Putamen (tissue), 1 donor: ENCODE measurements at places on chromosomes 7 and 10.

- DNase-seq: no peak
Measured at GRCh38 chr7:67375427-67375826, 378.8 kb downstream of the TYW1 start.

GRCh38 chr7:46859963-46860475 lies 721.9 kb downstream of the TNS3 start:
- DNase-seq: no peak

DNA sequence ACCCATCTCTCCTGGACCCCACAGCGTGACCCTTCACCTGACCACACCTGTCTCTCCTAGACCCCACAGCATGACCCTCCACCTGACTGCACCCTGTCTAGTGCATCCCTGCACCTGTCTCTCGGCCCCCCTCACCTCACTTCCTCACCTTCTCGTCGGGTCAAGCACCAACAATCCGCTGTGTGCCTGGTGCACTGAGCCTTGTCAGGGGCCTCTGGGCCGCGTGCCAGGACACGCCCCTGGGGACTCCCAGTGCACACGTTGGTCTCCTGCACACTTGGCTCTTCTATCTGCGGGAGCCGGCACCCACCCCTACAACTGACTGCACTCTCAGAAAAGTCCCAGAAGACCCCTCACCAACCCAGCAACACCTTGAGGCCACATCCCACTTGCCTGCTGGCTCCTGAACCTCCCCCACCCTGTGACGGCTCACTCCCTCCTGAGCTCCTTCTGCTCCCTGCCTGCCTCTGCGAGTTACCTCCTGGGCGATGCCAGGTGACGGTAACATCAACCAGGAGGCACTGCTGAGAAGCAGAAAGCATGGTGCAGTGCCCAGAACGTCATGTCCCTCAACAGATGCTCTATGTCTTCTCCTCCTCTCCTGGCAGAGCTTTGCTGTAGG lies 147.6 kb downstream of the DIP2C start:
- DNase-seq: no peak

DNA sequence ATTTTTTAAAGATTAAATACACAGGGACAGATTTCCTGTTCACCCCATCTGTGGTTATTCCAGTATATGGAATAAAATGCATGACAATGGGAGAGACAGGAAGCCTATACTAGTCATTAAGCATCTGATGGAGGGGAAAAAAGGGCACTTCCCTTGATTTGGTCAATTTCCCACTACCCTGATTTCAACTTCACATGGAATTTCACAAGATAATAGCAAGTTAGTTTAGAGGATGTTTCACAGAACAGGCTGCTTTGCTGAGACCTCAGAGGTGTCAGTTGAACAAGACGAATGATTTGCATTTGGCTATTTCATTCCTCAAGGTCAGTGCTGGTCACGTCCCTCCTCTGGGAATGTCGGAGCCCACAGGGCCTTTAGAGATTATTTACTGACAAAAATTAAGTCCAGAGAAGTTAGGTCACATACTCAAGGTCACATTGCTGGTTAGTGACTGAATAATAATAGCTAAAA lies 4.7 kb upstream of the ITPRIP start:
- DNase-seq: no peak

GRCh38 chr10:49285232-49285631 lies 13.7 kb upstream of the C10orf71 start:
- DNase-seq: no peak

GRCh38 chr10:123582084-123582989 lies 83.8 kb upstream of the GPR26 start:
- peak; percentile 38 for DNase-seq

GRCh38 chr7:142842251-142842766 lies 12.6 kb upstream of the EPHB6 start:
- DNase-seq: no peak

- DNase-seq: no peak
Measured at GRCh38 chr10:117621795-117622420, 79.4 kb downstream of the EMX2 start.

DNA sequence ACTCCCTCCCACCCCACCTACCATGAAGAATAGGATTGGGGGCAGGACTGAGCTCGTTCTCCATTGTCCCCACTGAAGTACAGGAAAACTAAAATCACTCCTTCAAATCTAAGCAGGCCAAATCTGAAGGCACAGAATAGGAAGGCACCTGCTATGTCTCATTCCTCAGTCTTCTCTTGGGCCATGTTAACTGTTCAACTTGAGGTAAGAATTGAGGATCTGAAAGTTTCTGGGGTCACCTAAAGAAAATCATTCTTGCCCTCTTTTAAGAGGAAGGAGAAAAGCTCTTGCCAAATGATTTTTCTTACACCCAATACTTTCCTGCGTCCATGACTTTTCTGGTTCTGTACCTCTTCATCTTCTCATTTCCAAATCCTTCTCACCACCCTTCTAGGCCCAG lies 4.9 kb downstream of the CPN1 start:
- DNase-seq: no peak

- DNase-seq: no peak
Measured at GRCh38 chr10:43197834-43198681, 59.8 kb downstream of the CSGALNACT2 start.

DNA sequence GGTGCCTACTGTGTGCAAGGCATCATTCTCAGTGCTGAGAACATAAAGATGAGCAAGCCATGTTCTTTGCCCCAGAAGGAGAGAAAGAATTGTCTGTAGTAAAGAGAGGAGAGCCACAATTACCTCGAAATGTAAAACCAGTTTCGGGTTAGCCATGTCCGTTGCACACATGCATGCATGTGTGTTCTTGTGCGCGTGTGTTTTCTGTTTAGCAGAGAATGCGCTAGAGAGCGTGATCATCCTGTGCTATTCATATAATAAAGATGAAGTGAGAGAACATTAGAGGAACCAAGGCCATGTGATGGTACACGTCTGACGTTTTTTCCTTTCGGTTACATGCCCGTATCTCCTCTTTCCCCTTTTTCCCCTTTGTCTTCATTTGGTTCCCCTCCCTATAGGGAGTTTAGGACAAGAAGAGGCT lies 158.2 kb downstream of the CELF2 start:
- DNase-seq: no peak

DNA sequence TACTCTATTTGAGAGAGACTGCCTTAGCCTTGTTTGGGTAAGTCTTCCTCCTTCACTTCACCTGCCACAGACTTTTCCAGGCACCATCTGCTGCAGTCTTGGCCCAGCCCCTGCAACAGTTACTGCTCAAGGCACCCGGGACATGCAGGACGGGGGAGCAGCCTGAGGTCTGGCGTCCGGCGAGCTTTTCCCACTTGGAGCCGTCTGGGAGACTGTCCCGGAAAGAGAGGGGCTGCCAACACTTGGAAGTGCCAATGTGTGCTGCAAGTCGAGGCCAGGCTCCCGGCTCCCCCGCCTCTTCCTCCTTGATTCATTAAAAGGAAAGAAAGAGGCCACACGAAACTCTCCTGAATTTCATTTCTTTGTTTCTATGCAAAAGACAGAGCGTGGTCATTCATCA lies 13.7 kb downstream of the HTRA1 start:
- peak; percentile 79 for DNase-seq

DNA sequence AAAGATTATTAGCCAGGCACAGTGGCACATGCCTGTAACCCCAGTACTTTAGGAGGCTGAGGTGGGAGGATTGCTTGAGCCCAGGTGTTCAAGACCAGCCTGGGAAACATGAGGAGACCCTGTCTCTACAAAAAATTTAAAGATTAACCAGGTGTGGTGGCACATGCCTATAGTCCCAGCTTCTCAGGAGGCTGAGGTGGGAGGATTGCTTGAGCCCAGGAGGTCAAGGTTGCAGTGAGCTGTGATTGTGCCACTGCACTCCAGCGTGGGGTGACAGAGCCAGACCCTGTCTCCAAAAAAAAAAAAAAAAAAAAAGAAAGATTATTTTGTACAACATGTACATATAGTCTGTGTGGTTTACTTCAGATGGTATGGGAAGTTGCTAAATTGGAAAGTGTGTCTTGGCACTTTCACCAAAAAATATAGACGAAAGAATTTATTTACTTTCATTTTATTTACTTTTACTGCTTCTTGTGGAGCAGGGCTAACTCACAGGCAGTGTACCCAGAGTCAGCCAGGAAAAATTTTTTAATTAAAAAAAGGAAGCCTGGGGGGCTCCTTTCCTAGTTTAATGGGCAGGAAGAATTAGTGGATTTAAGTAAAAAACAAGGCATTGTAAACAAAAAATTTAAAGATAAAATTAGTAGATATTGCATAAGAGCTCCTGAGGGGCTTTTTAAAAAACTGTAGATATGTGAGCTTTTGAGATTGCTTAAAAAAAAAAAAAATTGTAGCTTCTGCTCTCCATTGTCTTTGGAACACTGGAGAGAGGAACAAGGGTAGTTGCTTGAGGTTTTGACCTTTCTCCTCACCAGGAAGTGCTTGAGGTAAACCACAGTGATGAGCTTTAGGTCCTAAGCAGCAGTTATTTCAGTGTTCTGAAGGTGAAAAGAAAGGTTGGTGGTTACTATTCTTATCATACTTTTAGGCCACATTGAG lies 44.6 kb upstream of the VDAC2 start:
- no peak for DNase-seq

GRCh38 chr7:104962781-104963180 lies 51.2 kb upstream of the KMT2E start:
- no peak for DNase-seq

- DNase-seq: no peak
Measured at GRCh38 chr10:119539359-119539825, 3.1 kb downstream of the RGS10 start.

- DNase-seq: no peak
Measured at GRCh38 chr7:2708041-2708440, 20.0 kb downstream of the AMZ1 start.

DNA sequence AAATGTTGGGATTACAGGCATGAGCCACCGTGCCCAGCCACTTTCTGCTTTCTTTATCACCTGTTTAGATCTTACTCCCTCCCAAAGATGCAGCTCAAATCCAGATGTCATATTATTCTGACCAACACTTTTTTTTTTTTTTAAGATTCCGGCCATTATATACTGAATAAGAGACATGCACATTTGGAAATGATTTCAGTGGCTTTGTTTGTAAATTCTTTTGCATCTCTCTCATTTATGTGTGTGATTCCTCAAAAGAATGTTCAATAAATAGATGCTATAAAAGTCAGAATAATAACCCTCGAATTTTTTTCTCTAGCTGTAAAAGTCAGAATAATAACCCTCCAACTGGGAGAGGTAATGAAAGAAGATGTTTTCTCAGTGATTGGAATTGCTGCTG lies 25.4 kb downstream of the HECW1 start:
- no peak for DNase-seq

DNA sequence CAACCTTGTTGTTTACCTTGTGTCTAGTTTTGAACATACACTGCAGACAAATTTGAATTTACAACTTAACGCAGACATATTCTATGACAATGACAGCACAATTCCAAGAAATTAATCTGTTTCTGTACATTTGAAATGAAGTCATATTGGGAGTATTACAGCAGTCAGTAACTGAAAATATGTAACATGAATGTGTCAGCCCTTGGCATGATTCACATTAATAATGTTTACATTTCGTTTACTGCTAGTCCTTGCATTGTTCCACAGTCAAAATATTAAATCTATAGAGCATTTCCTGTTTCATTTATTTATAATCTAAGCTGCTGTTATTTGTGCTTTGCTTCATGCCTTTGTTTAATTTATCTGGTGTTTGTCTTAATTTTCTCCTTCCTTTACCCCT lies 80.4 kb downstream of the NOC3L start:
- DNase-seq: no peak

GRCh38 chr7:137655804-137656203 lies 191.0 kb downstream of the DGKI start:
- DNase-seq: no peak

DNA sequence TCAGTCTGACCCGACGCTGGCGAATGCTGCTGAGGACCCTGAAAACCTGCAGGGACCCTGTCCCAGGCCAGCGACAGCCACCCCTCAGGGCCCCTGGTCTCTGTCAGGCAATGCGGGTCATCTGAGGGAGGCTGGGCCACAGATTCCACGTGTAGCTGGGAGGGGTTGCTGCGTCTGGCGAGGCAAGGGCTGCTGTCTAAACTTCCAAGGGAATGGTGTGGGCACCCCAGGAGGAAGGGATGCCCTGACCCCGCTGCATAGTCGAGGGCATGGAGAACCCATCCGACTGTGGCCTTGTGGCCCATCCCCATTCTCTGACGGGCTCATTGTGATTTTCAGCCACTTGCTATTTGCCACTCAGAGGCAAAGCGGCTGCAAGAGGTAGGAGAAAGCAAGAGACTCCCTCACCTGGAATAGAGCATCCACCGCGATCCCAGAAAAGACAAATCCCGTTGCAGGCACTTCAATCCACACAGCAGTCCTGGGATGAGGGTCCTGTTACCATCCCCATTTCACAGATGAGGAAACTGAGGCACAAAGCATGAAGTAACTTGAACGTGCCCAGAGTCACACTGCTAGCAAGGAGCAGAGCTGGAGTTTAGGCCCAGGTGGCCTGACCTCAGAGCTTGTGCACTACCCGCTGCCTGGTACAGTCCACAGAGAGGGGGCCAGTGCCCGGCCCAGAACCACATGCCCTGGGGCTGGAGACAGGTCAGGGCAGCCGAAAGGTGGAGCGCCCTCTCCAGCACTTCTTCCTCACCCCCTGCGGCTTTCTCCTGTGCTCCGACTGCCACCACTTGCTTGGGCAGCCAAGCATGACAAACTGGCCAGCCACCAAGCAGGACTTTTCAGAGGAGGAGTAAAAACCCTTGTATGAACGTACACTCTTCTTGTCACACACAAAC lies 163.8 kb upstream of the KLF14 start:
- no peak for DNase-seq

DNA sequence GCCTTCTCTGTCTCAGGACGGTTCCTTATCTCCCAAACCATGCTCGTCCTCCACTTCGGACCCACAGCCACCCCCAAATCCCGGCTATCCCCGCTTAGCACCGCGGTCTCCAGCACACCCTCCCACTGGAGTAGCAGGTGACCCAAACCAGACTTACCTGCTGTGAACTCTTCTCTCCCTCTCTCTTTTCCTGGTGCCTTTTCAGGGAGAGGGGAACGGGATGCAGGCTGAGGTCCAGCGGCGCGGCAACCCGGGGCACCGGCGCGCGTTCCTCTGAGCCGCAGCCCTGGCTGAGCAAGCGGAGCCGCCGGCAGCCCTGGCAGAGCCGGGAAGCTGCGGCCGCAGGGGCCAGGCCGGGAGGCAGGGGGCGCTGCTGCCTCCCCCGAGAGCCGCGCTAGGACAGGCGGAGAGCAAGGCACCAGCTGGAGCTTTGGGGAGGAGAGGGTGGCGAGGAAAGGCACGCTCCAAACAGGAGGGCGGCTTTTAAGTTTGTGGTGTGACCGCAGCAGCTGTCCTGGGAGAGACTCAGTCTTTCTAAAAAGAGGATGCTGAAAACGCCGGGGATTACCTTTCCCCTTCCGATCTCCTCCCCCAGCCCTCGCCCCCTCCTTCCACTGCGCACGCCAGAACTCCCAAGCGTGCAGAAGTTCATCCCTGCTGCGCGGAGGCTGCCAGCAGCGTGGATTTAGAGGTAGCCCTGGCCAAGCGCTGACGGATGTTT lies at the start of gene SEMA3D:
TSS of gene SEMA3D (minus strand) at position 536 of the 721 bp plus-strand sequence. CDS start 65,165 bp downstream, outside the sequence.
- DNase-seq: peak; percentile 69
